Effector CD4-positive, alpha-beta T cell (primary cell): ENCODE measurements at places on chromosomes 4 and X.

DNA sequence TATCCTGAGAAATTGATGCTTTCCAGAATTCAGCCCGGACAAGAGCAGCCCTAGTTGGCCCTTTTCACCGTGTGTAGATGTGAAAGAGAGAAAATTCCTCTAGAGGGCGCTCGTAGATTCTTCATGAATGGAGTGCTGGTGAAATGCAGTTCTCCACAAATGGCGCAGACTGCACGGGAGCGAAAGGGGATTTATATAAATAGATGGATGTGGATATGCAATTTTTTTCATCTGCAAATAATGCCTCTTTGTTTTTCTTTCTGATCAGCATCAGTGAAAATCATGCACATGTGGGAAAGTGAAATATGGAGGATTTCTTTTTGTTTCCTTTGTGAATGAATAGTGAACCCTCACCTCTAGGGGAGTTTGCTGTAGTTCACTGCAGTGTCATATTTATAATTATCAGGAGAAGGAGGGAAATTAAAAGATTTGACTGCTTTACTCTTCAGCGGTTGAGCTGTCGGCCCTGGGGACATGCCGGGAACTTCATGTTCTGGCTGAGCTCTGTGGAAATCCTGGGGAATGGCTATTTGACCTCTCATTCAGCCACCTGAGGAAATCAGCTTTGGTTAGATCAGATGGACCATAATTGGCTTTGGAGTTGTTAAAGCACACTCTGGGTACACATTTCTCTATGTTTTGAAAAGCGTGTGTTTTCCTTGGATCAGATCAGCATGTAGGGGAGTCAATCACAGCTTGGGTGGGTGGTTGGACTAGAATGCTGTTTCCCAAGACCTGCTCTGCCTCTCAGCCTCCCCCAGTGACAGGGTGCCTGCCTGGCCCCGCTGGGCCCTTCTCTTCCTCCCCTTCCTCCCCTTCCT is 115.0 kb upstream of the SHISA3 start:
- DNase-seq = no peak

DNA sequence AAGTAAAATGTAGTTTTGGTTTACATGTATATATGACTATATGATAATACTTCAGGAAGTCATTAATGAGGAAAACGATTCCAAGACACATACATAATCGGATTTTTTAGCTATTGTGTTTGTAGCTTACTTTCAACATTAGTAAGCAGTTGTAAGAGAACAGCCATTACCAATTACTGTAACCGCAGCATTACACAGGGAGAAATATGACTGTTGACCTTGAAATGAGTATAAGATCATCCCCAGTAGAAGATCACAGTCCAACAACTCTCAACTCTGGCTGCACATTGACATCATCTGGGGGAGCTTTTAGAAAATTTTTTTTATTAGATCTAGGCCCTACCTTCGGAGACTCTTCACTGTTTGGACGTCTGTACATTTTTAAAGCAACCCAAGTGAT is 762.0 kb upstream of the MAGEB2 start:
- DNase-seq = no peak

- DNase-seq = no peak
Observed at GRCh38 chr4:2253160-2254084, 8.5 kb downstream of the MXD4 start.

GRCh38 chr4:139562067-139562684 is 6.2 kb upstream of the SETD7 start:
- DNase-seq = no peak

DNA sequence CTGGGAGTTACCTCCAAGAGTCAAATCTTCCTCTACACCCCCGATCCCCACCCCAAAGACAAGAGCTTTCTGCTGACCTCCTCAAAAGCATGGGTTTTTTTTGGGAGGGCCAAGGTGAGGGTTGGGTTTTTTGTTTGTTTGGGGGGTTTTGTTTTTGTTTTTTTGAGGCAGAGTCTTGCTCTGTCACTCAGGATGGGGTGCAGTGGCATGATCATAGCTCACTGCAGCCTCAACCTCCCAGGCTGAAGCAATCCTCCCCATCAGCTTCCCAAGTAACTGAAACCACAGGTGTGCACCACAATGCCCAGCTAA is 18.7 kb upstream of the WFS1 start:
- DNase-seq = no peak

DNA sequence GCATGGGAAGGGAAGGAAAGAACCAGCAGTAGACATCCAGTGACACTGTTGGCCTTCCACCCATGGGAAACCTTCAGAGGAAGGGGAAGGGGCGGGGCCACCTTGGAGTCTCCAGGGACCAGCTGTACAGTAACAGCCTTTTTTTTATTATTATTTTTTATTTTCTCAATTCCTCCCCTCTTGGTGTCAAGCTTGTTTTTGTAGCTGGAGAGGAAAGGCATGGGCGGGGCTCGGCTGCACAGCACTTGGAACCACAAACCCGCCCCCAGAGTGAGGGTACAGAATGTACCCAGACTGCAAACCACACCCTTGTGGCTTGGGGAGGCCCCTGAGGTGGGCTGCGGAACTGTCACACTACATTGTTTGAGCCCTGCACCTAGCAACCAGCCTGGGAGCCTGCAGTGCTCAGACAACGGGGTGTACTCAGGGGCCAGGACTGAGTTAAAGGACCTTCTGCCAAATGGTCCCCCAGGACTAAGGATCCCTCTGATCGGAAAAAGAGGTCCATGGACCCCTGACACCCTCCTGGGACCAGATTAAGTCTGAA is 45.7 kb downstream of the PRPS1 start:
- peak; percentile 92 for DNase-seq

- DNase-seq = no peak
Observed at GRCh38 chr4:153785910-153786721, 2.8 kb downstream of the SFRP2 start.

- DNase-seq = no peak
Observed at GRCh38 chrX:54447461-54447860, 7.3 kb downstream of the TSR2 start.

GRCh38 chr4:66653937-66654336 is 891.4 kb downstream of the CENPC start:
- no peak for DNase-seq

GRCh38 chr4:32789026-32789608 is 2068.9 kb downstream of the PCDH7 start:
- no peak for DNase-seq

DNA sequence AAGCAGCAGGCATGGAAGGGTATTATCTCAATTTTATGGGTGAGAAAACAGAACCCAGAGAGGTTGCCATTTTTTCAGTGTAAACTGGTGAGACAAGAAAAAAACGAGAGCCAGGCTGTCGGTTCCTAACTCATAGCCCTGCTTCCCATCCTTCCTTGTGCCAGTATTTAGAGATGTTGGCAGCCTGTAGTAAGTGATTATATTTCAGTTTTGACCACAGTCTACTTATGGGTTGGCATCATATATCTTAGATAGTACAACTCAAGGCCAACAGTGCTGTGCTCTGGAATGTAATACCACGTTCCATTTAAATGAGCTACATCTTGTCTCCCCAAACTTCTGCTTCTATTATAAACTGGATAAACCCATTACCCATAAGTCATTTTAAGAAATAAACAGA is 40.8 kb downstream of the XK start:
- no peak for DNase-seq

DNA sequence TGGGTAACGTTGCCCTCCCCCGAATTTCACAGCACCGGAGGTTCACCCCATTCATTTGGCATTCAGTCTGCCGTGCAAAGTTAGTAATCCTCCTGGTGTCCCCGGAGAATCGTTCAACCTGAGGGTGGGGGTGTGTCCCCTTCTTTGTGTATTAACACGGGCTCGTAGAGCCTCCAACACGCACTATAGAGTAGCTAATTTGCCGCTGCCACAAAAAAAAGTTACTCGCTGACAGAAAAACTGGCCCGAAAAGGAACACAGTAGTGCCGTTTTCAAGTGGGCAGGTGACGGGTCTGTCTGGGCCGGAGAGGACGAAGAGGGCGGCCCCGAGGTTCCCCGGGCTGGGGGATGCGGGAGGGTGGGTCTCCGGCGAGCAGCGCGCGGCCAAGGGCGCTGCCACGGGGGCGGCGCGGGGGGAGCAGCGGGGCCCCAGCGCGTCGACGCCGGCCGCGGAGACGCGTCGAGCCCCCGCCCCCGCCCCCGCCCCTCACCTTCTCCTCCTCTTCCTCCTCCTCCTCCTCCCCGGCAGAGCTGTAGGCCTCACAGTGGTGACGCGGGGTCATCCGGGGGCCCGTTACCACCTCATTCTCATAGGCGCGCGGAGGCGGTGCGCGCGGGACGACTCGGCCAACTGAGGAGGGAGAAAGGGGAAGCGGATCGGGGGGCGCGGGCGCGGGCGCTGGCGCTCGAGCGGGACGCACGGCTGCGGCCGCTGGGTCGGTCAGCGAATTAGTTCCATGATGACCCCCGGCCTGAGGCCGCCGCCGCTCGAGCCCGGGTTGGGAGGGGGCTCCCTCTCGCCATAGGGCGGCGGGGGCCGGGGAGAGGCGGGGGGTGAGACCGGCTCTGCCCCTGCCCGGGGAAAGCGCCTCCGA is 571 bp downstream of the CCNI start:
- DNase-seq = peak; percentile 73

DNA sequence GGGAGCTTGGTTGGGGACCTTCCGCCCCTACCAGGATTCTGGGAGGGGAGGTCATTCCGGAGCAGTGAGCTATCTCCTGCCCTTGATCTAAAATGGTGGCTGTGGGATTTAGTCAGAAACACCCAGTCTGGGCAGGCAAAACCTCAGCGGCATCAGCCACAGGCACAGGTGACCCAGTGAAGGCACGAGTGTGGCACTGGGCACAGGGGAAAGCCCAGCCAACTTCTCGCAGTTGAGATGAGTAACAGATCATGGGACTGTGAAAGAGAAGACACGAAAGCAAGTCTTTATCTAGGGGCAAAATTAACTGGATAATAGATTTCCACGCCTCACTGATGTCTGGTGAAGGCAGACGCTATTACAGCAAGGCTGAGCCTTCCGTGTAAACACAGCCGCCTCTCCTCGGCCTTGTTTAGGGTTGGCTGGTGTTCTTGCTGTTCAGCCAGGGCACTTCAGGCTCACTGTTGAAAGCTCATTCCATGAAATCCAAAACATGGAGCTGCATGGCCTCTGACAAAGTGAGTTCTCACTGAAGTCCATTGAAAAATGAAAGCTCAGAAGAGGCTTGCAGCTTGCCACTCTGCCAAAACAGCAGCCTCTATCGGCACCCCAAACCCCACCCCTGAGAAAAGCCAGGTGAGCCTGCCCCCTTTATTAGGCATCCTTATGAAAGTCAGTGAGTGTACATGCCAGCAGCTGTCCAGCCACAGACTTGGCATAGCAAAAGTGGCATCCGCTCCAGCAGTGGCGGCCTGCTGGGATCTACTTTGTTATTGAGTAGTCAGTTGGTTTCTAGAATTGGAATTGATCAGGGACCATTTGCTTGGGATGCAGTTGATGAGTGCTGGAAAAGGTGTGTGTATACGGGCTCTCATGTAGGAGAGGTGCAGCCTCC is 102.3 kb upstream of the MTM1 start:
- DNase-seq = no peak

GRCh38 chrX:84873176-84873575 is 130.5 kb upstream of the APOOL start:
- no peak for DNase-seq

- no peak for DNase-seq
Observed at GRCh38 chrX:23012162-23012561, 12.4 kb downstream of the DDX53 start.
